ENCODE measurements at places on chromosomes 4 and X.

DNA sequence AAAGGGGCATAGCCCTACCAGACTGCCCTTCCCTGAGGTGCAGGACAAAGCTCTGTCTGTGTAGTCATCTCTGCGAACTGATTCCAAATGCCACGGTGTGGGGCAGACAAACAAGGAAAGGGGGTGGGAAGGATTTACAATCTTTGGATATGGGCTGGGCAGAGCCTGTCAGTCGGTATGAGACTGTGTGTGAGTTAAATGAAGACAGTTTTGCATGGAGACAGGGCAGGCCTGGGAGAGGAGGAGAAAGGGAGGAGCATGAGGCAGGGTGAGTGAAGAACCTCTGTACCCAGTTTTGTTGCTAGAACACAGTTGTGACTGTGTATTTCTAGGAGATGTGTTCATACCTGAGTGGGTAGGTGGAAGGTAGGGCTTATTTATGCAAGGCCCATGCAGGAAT, 59.4 kb upstream of the MSN start:
- no peak for DNase-seq

DNA sequence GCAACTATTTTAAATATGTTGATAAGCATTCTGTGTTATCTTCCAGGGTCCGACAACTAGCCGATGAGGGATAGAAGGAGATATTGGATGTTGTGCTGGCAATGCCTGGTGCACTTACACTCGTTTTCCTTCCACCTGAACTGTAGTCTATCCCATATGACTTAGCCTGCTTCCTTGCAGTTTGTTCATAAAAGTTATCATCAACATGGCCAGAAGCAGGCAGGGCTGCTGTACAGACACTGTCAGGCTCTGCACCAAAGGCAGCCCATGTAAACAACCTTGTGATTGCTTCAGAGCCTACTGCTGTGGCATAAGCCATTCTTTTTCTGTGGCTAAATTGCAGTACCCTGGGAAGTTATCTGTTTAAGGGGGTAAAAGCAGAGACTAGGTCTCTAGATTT, 1.6 kb downstream of the MAPK10 start:
- DNase-seq = no peak

- no peak for DNase-seq
Measured at GRCh38 chrX:49175435-49176274, 4.0 kb downstream of the PLP2 start.

DNA sequence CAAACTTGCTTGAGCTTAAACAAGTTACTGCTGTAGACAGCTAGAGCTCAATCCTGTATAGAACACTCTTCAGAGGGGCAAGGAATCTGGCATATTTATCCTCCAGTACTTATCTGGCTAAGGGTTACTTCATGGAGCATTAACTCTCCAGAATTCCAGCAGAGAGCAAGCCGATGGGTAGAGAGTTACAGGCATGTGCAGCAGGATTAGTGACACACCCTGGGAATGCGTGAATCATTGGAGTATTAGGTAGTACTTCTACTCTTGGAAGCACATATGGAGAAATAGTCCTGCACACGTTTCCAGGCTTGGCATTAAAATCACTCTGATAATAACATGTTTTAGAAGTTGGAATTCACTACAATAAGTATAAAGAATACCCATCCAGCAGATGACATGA, 35.4 kb downstream of the GRXCR1 start:
- DNase-seq = no peak

- no peak for DNase-seq
Measured at GRCh38 chrX:135531813-135532212, 11.4 kb downstream of the INTS6L start.
